Activated naive CD4-positive, alpha-beta T cell treated with Interleukin-2 at 50 U/mL for 16 hours (primary cell): ENCODE measurements at places on chromosomes 5 and 9.
A peak's percentile ranks its signal among the peaks of the same experiment; 100 is the strongest.

DNA sequence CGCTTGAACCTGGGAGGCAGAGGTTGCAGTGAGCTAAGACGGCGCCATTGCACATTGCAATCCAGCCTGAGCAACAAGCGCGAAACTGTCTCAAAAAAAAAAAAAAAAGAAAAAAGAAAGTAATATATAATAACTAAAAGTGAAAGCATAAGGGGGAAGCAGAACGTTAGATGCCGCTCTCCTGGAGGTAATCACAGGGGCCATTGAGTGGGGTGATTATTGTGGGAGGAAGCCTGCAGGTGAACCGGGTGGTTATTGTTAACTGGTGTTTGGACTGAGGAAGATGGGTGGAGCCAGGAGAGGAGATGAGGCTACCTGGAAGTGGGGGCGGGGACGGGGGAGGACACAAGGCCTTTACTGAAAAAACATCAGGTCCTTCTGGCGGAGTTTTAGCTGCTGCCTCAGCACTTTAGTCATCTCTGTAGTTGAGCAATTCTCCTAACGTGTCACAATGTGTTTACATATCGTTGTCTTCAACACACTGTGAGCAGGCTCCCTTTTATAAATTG is 5.3 kb upstream of the TJP2 start:
- DNase-seq = peak; percentile 72

GRCh38 chr9:37522971-37523370 is 37.2 kb downstream of the POLR1E start:
- no peak for DNase-seq

GRCh38 chr9:137823986-137824771 is 53.4 kb upstream of the CACNA1B start:
- no peak for DNase-seq

GRCh38 chr9:101119206-101119819 is 90.8 kb downstream of the PLPPR1 start:
- DNase-seq = no peak

- DNase-seq = no peak
Measured at GRCh38 chr9:135582966-135583687, 21.6 kb downstream of the PAEP start.

DNA sequence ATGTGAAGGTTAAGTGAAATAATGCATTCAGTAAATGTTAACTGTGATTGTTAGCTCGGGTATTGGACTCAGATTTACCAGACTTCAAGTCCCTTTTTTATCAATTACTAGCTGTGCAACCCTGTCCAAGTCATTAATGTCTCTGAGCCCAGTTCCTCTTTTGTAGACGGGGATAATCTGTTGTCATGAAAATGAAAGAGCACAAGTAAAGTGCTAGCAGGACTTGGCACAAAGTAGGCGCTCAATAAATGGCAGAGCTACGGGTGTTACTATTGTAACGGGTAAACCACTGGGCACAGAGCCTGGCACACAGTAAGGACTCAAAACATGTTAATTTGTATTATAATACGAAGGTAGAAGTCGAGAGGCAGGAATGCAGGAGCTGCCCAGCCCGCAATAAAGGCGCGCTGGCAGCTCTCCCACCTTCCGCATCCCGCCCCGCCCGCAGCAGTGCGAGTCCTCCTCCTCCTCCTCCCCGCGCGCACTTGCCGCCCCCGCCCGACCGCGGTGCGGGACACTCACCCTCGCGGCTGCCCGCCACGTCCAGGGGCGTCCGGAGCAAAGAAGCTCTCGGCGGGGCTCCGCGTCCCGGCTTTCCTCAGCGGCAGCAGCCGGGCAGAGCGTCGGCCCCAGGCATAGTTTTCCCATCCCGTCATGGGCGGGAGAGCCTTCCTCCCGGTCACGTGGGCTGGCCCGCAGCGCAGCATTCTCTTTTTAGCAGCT is at the start of gene C1QTNF2:
C1QTNF2 (minus strand) TSS at position 637 of the 723 bp plus-strand sequence. CDS start 15,615 bp downstream, outside the sequence.
- peak; percentile 10 for DNase-seq

DNA sequence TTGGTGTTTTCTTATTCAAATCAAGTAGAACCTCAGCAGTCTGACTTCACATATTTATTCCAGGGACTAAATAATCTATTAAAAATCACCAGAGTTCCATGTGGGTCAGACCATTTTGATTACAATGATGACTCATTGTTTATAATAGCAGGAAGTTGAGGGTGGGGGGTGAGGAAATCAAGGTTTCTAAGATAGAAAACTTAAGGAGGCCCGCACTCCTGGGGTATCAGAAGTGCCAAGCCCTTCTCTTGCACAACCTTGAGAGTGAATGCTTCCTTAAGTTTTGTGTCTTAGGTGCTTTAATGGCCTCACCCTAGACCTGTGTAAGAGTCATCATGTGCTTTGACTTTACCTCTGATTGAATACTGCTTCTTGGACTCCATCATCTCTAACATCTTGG is 31.9 kb upstream of the NPR3 start:
- no peak for DNase-seq

DNA sequence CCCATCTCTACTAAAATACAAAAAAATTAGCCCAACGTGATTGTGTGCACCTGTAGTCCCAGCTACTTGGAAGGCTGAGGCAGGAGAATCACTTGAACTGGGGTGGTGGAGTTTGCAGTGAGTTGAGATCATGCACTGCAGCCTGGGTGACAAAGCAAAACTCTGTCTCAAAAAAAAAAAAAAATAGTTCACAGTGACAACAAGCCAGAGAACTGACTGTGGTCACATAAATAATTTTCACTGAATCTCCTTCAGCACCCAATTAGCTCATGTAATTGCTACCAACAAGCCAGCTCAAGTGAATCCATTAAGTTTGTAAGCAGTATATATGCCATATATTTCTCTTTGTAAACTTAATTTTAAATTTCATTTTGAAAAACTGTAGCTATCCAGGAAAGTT is 14.5 kb upstream of the AFAP1L1 start:
- no peak for DNase-seq

GRCh38 chr5:16417398-16418074 is 48.1 kb downstream of the ZNF622 start:
- DNase-seq = no peak
